ENCODE measurements at places on chromosomes 4 and X.
A peak's percentile ranks its signal among the peaks of the same experiment; 100 is the strongest.

- peak; percentile 14 for DNase-seq
These were observed 62.3 kb downstream of the GPC3 start for GRCh38 chrX:133923113-133923512.

GRCh38 chr4:139966383-139966782, 187.6 kb downstream of the MAML3 start:
- DNase-seq = no peak

DNA sequence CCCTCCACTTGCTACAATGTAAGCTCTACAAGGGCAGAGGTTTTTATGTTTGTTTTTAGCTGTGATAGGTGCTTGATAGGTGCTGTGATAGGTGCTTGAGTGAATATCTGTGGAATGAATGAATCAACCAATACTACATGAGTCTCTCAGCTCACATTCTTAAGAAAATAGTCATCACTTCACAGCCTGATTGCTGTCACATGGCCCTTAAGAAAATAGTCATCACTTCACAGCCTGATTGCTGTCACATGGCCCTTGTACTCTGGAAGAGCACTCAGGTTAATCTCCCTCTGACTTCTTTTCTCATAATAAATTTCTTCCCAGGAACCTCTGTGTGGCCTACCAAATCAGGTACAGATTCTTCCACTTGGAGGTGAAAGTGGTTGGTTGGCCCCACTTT, 335.2 kb downstream of the TENM3 start:
- DNase-seq = no peak

GRCh38 chrX:1610166-1610565, 4.7 kb upstream of the ASMT start:
- no peak for DNase-seq

DNA sequence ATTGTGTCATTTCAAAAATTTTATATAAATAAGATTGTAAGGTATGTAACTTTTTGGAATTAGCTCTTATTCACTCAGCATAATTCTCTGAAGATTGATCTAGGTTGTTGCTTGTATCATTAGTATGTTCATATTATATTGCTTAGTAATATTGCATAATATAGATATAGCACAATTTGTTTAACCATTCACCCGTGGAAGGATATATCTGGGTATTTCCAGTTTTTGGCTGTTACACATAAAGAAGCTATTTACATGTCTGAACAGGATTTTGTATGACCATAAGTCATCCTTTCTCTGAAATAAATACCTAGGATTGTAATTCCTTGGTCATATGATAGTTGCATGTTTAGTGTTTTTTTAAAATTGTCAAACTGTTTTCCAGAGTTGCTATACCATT, 82.5 kb downstream of the CPEB2 start:
- no peak for DNase-seq

GRCh38 chr4:122894827-122895226, 27.6 kb downstream of the NUDT6 start:
- DNase-seq = no peak

DNA sequence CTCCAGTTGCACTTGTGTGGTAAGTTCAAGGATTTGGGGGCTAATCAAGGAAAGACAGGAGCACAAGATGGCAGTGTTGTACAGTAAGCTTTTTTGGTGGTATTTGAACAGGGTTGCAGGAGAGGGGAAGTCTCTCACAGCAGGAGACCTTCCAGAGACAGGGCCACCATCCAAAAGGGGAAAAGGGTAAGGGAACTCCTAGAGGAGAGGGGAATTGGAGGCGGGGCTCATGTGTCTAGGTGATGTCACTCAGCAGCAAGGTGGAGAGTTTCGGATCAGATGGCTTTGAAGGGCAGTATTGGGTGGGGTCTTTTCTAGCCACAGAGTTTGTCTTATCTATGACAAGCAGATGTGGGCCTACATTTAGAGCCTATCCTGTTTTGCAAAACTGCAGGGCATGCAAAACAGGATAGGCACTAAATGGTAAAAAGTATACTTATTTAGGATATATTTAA, 13.4 kb upstream of the RNF175 start:
- DNase-seq = no peak

DNA sequence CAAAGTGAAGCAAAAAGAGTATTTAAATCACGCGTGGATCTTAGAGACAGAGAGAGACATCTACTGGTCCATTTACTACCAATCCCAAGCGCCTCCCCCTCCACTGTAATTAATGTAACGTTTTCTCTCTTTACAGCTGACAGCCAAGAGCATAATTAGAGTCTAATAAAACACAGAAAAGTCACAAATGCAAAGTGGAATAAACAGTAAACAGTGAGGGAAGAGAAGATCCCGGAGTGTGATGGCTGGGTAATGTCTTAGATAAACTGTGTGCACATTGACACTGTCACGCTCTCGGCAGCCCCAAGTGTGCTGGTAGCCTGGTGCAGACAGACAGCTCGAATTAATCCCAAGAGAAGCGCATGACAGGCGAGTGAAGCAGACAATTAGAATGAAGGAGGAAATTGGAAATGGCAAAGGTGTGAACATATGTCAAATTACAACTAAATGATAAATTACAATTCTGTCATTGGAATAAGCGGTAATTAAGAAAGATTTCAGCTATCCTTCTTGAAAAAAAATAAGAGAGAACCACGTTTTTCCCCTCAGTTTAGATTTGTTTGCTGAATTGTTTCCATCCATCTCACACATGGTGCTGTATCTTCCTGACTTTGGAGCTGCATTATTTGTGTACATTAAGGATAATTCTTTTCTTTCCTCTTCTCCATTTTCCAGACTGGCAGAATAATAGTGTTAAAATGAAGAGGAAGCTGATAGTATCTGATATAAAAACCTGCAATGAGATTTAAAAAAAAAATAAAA, 100.1 kb downstream of the CXXC4 start:
- no peak for DNase-seq

DNA sequence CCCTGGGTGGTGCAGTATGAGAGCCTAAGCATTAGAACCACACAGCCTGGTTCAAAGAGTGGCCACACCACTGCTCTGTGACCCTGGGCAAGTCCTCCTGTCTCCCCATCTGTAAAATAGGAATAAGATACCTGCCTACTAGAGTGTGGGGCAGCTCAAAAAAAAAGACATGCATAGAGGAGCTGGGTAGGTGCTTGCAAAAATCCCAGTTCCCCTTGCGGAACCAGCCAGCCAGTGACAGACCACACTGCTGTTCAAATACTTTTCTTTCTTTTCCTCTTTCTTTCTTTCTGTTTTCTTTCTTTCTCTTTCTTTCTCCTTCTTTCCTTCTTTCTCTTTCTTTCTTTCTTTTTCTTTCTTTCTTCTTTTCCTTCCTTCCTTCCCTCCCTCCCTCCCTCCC, 63.0 kb upstream of the TRIM2 start:
- no peak for DNase-seq

GRCh38 chr4:6633091-6633906, 7.2 kb upstream of the MRFAP1 start:
- DNase-seq = no peak

GRCh38 chr4:168923526-168924194, 86.4 kb downstream of the CBR4 start:
- peak; percentile 67 for DNase-seq

DNA sequence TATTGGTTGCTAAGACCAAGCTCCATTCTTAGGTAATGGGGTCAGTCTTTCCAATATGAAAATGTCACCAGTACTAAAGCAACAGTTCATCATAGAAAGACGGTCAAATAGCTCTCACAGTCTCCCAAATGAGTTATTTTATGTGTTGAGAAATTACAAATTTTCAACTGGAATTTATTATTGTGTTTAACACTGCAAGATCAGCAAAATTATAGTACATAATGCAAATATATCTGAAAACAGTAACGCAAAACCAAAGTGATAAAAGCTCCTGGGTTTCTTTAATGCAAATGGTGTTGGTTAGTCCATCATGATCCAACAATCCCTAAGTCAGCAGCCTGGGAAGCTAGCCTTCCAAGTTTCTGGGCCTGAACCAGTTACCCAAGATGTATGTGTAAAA, 61.5 kb upstream of the EGFL6 start:
- no peak for DNase-seq

DNA sequence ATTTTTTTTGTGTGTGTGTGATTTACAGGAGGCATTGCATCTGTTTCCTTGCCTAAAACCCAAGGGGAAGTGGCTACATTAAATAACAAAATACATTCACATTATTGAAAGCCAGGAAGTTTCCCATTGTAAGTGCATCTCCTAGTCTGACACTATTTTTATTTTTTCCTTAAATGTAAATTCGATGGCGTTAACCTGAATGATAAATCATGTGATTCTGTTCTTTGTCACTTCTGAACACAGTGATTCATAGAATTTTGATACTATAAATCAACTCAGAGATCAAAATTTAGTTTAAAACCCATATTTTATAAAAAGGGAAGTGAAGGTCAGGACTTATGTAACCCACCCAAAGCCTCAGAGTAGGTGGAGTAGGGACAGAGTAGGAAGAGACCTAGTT, 258.1 kb downstream of the GABRG1 start:
- DNase-seq = no peak

GRCh38 chr4:59068722-59069418, 1958.7 kb upstream of the IGFBP7 start:
- DNase-seq = no peak

GRCh38 chr4:176189891-176190795, 5.2 kb downstream of the SPATA4 start:
- no peak for DNase-seq

DNA sequence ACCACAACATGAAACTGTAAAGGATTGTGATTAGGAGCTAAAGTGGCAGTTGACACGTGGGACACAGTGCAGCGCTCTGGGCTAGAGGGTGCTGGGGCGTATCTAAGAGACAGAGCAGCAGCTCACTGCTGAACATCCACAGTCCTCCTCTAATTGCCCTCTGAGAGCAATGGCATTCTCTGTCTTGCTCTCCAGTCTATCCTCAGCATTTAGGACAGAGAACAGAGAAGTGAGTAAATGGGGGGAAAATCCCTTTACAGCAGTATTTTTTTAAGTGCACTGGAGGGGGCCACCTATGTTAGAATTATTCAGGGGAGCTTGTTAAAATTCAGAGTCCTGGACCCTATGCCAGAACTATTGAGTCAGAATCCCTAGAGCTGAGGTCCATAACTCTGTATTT, 4.2 kb upstream of the TMEM154 start:
- DNase-seq = no peak

GRCh38 chr4:65724973-65725372, 54.7 kb upstream of the EPHA5 start:
- no peak for DNase-seq

DNA sequence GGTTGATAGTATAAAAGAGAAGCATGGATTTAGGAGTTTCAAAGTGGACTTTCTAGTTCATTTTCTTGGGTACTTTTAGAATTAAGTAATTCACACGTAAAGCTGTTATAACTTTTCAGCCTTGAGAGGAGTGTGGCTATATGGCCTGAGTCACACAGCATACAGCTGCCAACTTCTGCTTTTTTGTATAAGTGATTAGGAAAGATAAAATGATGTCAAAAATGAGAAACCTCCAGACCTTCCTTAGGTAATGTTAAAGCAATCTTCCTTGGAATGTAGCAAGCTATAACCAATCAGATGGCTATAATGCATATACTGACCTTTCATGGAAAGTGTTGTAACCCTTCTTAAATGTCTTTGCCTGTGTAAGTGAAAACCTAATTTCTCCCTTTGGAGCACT, 39.2 kb downstream of the RAB40AL start:
- DNase-seq = no peak

DNA sequence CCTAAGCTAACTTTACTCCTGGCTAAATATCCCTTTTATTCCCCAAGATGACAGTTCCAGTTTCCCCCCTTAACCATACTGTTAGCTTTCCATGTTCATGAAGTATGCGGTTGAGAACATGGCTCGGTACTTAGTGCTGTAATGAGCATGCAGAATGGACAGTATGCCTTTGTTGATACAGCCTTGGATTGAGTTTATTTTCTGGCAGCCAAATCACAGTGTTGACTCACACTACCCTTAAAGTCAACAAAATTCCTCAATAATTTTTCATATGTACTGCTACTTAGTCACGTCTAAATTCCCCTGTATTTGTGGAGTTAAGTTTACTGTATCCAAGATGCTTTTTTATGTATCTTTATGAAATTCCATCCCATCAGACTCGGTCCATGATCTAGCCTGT, 1.4 kb upstream of the VEGFC start:
- DNase-seq = no peak

GRCh38 chr4:183919141-183919540, 14.0 kb downstream of the STOX2 start:
- DNase-seq = no peak

DNA sequence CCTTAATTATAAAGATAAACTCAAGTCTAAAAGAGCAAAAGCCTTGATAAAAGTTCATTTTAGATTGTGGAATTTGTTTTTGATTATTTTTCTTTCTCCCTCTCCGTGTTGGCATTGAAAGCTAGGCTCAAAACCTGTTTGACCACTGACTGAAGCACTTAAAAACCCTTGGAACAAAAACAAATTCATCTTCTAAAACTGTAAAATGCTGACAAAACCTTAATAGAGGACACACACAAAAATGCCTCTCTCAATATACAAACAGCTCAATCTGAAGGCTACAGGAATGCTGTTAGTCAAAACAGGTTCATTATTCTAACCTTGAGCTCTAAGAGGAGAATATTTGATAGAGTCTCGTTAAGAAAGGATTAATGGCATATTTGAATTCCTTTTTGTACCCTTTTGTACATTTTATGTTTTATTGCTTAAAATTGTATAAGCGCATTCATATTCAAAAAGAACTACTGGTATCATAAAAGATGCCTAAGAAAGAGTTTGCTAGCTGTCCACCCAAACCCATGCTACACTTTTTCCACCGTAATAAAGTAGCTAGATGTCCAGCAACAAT, 74.3 kb upstream of the NAP1L5 start:
- DNase-seq = no peak

DNA sequence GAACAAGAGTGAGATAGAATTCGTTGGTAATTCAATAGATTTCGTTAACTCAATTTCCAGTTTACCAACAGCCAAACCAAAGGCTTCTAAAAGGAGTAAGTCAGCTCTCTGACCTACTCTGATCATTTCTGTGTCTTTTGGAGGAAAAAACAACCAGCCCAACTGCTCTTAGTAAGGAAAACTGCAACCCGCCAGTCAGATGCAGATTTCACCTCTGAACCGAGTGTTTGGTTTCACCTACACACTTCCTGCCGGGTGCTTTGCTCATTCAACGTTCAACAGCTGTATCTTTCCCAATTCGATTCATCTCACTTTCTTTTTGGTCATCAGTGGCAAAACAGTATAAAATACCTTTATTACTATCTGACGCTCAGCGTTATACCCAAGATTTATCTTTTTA, 24.5 kb downstream of the TMSB4X start:
- peak; percentile 48 for DNase-seq
